ENCODE measurements at places on chromosomes 5 and 9. TPM values are rescaled to one million over a fixed set of nuclear protein-coding genes. Genes with fewer than 3 reads are reported as not detected.

DIPK1B gene
- total RNA-seq = 0.43 TPM

DNA sequence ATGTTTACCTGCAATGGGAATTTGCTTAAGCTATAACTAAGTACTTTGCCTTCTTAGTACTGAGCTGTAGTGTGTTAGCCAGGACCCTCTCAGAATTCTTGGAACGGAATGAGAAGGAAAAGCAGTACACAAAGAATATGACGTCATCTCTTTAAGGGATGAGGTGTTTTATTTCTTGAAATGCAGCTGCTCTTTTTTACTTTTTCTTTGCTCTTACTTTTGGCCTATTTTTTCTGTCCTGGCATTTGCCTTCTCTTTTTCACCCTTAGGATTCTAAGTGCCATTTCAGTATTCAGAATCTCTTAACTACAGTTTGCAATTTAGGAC lies 10.1 kb downstream of the KIF2A start:
- no peak for DNase-seq

DNA sequence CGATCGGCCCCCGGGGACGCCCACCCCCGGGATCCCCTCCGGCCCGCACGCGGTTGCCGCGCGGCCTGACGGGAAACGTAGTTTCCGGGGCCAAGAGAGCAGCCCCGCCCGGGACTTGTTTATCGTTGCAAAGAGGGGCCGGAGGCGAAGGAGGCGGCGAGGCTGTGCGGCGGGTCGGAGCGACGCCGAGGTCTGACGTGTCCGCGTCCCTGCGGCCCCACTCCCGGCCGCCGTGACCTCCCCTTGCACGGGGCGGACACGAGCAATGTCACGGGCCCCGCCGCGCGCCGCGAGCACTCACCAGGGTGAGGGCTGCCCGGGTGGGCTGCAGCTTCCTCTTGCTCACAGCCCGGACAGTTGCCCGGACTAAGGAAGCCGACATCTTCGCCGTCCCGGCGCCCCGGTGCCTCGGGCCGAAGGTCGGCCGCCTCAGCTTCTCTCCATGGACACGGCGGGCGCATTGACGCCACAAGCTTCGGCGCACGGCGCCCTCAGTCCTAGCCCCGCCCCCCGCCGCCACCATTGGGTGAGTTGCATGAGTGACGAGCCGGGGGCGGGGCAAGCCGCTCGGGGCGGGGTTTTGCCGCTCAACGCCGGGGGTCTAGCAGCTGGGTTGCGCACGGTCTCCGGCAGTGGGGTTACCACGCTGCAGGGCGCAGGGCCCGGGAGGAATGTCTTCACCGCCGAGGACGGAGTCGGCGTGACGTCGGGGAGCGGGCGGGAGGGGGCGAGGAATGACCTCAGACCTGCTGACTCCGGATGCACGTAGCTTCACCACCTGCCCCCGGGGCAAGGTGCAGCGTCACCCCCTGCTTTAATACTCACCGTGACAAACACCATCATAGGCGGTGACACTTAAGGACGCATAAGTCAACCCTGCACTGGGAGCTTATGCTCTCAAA lies at the start of gene ISCA1:
Gene ISCA1, minus strand, starts transcription at position 462 of the 902 bp plus-strand sequence. Its CDS starts 80 bp downstream, at position 382.
- peak; percentile 94 for DNase-seq

- DNase-seq = no peak
These were observed 42.6 kb upstream of the PDZD2 start for GRCh38 chr5:31596354-31596753.

DNA sequence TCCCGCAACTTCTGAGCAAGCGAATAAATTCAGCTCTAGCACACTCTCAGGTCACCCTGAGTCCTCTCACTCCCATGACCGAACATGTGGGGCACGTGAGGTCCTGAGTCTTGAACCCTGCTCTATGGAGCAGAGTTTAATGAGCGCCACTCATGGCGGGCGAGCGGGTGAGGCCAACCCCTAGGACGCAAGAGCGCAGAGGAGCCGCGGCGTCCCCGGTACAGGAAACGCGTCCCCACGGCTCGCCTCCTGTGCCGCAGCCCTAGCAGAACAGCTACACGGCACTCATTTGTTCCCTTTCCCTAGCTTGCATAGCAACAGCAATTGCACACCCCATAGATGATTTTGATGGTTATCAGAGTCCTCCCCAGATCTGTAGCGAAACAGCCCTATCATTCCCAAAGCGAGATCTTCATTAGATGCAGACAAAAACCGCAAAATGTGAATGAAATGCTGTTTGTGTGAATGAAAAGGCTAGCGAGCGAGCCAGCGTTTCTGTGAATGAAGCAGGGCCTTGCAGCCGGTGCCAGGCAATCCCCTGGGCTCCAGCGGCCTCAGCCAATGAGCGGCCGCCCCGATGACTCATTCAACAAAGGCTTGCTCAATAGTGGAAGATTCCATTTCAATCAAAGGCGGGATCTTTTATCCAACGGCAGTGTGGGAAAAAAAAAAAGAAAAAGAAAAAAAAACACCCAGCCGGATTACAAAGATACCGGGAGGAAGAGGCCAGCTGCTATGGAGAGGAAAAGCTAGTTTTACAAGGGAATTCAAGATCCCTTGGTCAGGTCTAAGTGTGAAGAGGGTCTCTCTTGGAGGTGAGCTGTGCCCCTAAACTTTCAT lies 1.5 kb upstream of the SHC3 start:
- DNase-seq = peak; percentile 97

All from fibroblast of villous mesenchyme (primary cell).